ENCODE measurements at places on chromosomes 1 and 21. TPM values are rescaled to one million over a fixed set of nuclear protein-coding genes. Genes with fewer than 3 reads are reported as not detected.
A peak's percentile ranks its signal among the peaks of the same experiment; 100 is the strongest.

- H3K4me3 ChIP-seq = no peak overlapping the region
- no peaks in the 10 kb centered on the region for H3K4me1 ChIP-seq
- DNase-seq = no peak
- H3K27ac ChIP-seq = no peak overlapping the region
- no peaks in the 10 kb centered on the region for H3K36me3 ChIP-seq
Measured at GRCh38 chr1:115166531-115167091, 77.3 kb upstream of the TSPAN2 start.

DNA sequence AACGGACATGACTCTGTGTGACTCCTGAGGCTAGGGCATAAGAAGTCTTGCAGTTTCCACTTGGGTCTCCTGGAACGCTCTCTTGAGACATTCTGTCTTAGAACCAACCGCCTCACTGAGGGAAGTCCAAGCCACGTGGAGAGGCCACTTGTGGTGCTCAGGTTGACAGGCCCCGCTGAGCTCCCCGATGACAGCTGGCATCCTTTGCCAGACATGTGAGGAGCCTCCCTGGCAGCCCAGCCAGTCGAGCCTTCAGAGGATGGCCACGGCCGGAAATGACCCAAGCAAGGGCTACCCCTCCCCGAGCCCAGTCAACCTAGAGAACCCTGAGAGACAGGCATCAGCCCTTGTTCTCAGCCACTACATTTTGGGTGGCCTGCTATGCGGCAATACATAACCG is 20.7 kb downstream of the PLEKHA6 start:
- H3K27me3 ChIP-seq = no peaks in the 10 kb centered on the region
- no peaks in the 10 kb centered on the region for H3K36me3 ChIP-seq
- H3K4me1 ChIP-seq = peaks cover 40% of the 10 kb centered on the region
- no peak overlapping the region for H3K27ac ChIP-seq
- no peak for DNase-seq
- no peak overlapping the region for H3K4me3 ChIP-seq

The LAMC1 gene
- polyA plus RNA-seq = 16.4 TPM

The CGN gene
- polyA plus RNA-seq = 22.0 TPM

DNA sequence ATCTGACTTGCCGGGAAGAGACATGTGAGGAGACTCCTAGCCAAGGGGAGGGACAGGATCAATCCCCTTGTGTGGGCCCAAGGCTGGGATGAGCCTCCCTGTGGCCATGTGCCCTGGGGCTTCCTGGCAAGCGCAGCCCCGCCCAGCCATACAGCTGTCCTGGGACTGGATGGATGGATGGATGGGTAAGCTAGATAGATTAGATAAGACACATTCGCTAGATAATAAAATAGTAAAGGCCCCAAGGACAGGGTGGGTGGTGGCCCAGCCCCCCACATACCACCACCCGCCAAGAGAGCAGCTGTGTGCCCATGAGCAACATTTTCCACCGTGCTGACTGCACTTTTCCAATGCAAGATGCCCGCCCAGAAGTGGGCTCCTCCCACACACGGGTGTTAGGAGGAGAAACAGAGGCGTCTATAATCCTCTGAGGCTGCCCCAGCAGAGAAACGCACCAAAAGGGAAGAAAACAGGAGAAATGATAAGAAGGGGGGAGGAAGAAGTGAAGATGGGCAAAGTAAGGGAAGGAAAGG is 25.1 kb downstream of the ZBTB17 start:
- peaks cover 60% of the 10 kb centered on the region for H3K4me1 ChIP-seq
- H3K27ac ChIP-seq = peak overlapping the region; percentile 84
- DNase-seq = no peak
- H3K36me3 ChIP-seq = peaks cover 26% of the 10 kb centered on the region
- H3K27me3 ChIP-seq = no peaks in the 10 kb centered on the region
- H3K4me3 ChIP-seq = no peak overlapping the region

GRCh38 chr1:237032029-237032428 is 10.0 kb upstream of the RYR2 start:
- H3K4me1 ChIP-seq = no peaks in the 10 kb centered on the region
- H3K27me3 ChIP-seq = no peaks in the 10 kb centered on the region
- no peaks in the 10 kb centered on the region for H3K36me3 ChIP-seq

GRCh38 chr1:94087193-94087592 is 33.8 kb downstream of the ABCA4 start:
- no peaks in the 10 kb centered on the region for H3K36me3 ChIP-seq
- peaks cover 2% of the 10 kb centered on the region for H3K4me1 ChIP-seq

- no peaks in the 10 kb centered on the region for H3K36me3 ChIP-seq
- no peaks in the 10 kb centered on the region for H3K4me1 ChIP-seq
- H3K27me3 ChIP-seq = no peaks in the 10 kb centered on the region
- peak; percentile 41 for DNase-seq
- H3K4me3 ChIP-seq = no peak overlapping the region
- peak overlapping the region; percentile 67 for H3K27ac ChIP-seq
Measured at GRCh38 chr1:64019818-64020217, 183.6 kb upstream of the UBE2U start.

DNA sequence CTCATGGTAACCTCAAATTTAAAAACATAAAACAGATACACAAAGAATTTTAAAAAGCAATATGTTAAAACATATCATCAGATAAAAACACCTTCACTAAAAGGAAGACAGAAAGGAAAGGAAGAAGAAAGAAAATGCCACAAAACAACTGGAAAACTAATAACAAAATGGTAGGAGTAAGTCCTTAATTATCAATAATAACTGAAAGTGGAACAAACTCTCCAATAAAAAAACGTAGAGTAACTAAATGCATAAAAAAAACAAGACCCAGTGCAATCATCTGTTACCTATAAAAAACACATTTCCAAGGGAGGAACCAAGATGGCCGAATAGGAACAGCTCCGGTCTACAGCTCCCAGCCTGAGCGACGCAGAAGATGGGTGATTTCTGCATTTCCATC is 47.1 kb upstream of the ACADM start:
- no peaks in the 10 kb centered on the region for H3K36me3 ChIP-seq
- DNase-seq = no peak
- no peak overlapping the region for H3K4me3 ChIP-seq
- H3K27ac ChIP-seq = no peak overlapping the region

DNA sequence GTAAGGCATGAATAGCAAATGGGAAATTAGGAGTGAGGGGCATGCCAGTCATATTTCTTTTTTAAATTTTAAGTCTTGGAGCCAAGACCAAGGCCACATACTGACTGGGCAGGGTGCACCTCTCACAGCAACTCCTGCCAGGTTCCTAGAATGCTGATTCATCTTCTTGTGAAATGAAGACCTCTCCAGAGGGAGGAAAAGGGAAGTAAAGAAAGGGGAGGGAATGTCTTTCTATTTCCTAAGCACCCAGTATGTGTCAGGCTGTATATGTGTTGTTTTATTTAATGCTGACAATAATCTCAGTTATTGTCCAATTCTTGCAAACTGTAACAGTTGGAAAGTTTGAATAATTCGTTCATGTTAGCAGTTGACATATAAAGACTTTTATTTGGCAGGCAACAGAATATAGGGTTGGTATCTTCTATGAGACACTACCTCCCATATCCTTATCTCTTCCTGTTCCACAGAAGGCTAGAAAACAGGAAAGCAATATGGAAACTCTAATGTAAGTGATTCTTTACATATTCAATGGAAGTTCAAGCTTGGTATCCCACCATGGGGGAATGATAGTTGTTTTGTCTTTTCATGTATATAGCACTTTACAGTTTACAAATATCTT is 259.1 kb upstream of the USP24 start:
- no peaks in the 10 kb centered on the region for H3K36me3 ChIP-seq
- no peak for DNase-seq
- H3K4me1 ChIP-seq = no peaks in the 10 kb centered on the region
- H3K27me3 ChIP-seq = no peaks in the 10 kb centered on the region
- no peak overlapping the region for H3K4me3 ChIP-seq

- no peak overlapping the region for H3K27ac ChIP-seq
- no peaks in the 10 kb centered on the region for H3K36me3 ChIP-seq
- DNase-seq = no peak
Measured at GRCh38 chr1:234497589-234497988, 18.6 kb upstream of the TARBP1 start.

- no peak overlapping the region for H3K4me3 ChIP-seq
- DNase-seq = no peak
- H3K27ac ChIP-seq = no peak overlapping the region
Measured at GRCh38 chr1:26965213-26965612, 4.9 kb upstream of the KDF1 start.

DNA sequence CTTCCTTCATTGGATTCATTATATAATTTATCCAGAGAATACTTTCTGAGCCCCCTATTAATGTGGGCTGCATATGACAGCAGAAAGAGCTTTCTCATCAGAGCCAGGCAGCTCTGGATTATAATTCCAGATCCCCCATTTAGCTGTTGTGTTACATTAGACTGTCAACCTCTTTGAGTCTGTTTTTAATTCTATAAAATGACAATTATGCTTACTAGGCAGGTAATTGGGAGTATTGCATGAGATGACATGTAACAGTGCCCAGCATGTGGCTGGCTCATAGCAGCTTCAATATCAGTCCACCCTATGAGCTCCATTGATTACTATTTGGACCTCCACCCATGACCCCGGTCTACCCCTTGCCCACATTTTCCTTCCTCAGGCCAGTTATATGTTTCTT is 49.6 kb downstream of the ABCA4 start:
- no peaks in the 10 kb centered on the region for H3K36me3 ChIP-seq
- peak overlapping the region; percentile 92 for H3K27ac ChIP-seq
- no peak overlapping the region for H3K4me3 ChIP-seq
- H3K4me1 ChIP-seq = peaks cover 39% of the 10 kb centered on the region
- H3K27me3 ChIP-seq = no peaks in the 10 kb centered on the region
- DNase-seq = no peak

- no peak overlapping the region for H3K27ac ChIP-seq
- no peak overlapping the region for H3K4me3 ChIP-seq
- H3K36me3 ChIP-seq = no peaks in the 10 kb centered on the region
- no peaks in the 10 kb centered on the region for H3K27me3 ChIP-seq
- H3K4me1 ChIP-seq = peaks cover 9% of the 10 kb centered on the region
- DNase-seq = no peak
Measured at GRCh38 chr1:182215764-182216163, 154.3 kb upstream of the ZNF648 start.

The KRTAP12-1 gene
- not detected for polyA plus RNA-seq

DNA sequence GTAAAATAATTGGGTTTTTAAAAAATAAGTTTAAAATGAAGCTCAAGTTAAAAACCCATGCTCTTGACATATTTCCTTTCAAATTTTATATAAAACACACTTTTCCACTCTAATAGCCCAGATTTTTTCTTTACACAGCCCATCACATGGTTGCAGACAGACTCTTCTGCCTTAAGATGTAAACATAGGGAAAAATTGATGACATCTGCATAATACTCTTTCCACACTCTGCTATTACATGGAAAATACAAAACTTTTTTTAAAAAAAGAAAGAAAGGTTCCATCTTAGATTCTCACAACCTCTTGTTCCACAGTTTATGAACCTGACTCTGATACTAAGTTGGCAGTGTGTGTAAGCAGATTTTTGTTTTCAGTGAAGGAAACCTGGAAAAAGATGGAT is 120.8 kb upstream of the ZNF648 start:
- no peaks in the 10 kb centered on the region for H3K36me3 ChIP-seq
- no peak overlapping the region for H3K4me3 ChIP-seq
- H3K27me3 ChIP-seq = no peaks in the 10 kb centered on the region
- no peak for DNase-seq
- peaks cover 12% of the 10 kb centered on the region for H3K4me1 ChIP-seq

- DNase-seq = no peak
- no peaks in the 10 kb centered on the region for H3K4me1 ChIP-seq
- H3K36me3 ChIP-seq = no peaks in the 10 kb centered on the region
- H3K4me3 ChIP-seq = no peak overlapping the region
- no peak overlapping the region for H3K27ac ChIP-seq
Measured at GRCh38 chr1:59171788-59172187, 125.1 kb upstream of the FGGY start.

DNA sequence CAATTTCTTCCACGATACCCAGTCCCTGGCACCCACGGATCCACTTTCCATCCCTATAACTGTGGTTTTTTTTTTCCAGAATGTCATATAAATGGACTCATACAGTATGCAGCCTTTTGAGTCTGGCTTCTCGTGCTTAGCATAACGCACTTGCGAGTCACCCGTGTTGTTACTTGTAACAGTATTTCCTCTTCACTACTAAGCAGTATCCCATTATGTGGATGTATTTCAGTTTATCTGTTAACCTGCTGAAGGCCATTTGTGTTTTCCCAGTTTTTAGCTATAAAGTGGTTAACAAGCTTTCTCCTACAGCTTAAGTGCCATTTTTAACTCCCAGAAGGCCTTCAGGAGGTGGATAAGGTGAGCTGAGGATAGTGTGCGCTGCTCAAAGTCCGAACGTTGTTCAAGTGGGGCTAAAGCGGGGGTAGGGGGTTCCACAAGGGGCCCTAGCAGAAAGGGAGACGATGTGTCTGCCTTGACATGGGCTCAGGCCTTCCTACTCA is 829 bp downstream of the ADAR start:
- H3K4me3 ChIP-seq = peak overlapping the region; percentile 97
- DNase-seq = peak; percentile 50
- peaks cover 41% of the 10 kb centered on the region for H3K4me1 ChIP-seq

DNA sequence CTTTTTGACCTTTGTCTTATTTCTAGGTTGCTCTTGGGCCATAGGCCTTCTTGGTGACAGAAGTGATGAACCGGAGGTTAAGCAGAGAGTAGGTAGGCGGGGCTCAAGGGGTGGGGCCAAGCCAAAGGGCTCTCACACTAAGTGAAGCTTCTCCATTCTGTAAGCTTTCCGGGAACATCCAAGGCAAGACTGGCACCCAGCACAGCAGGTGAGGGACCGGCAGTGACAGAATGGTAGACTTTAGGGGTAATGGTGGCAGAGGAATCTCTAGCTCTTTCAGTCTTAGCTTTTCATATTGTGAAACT is at the start of gene TNFAIP8L2:
Gene TNFAIP8L2 (plus strand): TSS at position 135 of the 305 bp plus-strand sequence. CDS start 2,049 bp downstream, outside the sequence.
- no peaks in the 10 kb centered on the region for H3K4me1 ChIP-seq
- peak within 1 kb of the TSS; percentile 3 for H3K27ac ChIP-seq
- H3K36me3 ChIP-seq = peaks cover 53% of the 10 kb centered on the region
- H3K27me3 ChIP-seq = no peaks in the 10 kb centered on the region
- H3K4me3 ChIP-seq = peak within 1 kb of the TSS; percentile 40

DNA sequence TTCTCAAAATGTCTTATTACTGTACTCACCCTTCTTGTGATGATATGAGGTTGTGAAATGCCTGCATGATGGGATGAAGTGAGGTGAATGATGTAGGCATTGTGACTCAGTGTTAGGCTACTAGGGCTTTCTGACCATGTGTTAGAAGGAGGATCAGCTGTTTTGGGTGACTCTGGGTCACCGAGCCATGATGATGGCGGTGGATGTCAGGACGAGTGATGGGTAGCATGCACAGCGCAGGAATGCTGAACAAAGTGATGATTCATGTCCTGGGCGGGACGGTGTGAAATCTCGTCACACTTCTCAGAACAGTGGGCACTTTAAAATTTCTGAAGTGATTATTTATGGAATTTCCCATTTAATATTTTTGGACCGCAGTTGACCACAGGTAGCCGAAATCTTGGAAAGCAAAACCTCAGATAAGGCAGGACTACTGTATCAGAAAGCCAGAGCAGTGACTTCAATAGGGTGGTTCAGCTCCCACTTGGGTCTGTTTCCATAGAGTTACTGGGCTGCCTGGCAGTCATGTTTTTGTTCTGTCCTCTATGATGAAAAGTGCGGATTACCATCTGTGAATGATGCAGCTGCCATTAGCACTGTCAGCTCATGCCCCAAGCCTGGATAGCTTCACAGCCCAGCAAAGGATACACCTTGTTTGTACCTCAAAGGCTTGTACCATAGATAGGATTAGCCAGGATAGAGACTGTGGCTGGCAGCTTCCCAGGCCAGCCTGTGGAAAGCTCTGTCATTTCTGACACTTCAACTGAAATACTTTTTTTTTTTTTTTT is 26.6 kb downstream of the IL6R start:
- H3K27ac ChIP-seq = no peak overlapping the region
- peaks cover 39% of the 10 kb centered on the region for H3K36me3 ChIP-seq
- H3K4me1 ChIP-seq = peaks cover 74% of the 10 kb centered on the region
- DNase-seq = no peak
- H3K27me3 ChIP-seq = no peaks in the 10 kb centered on the region

The TMEM54 gene
- 249 TPM for polyA plus RNA-seq

All from stomach (tissue), 19 donors.